ENCODE measurements at places on chromosomes 5 and 9.
A peak's percentile ranks its signal among the peaks of the same experiment; 100 is the strongest.

DNA sequence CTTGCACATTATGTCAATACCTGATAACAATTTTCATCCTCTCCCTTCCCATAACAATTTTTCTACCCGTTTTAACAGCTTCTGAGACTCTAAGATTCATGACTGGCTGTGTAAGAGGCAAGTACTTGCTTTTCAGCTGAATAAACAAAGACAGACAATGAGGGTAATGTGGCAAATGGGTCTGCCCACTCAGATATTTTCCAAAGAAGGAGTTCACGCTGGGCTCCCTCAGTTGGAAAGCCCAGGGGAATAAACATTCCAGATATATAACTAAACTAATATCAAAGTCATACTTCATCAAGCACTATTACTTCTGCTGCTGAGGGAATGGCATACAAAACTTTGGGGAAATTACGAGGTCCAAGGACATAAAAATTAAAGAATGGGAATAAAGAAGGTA lies 24.4 kb downstream of the MEGF9 start:
- no peak for DNase-seq

DNA sequence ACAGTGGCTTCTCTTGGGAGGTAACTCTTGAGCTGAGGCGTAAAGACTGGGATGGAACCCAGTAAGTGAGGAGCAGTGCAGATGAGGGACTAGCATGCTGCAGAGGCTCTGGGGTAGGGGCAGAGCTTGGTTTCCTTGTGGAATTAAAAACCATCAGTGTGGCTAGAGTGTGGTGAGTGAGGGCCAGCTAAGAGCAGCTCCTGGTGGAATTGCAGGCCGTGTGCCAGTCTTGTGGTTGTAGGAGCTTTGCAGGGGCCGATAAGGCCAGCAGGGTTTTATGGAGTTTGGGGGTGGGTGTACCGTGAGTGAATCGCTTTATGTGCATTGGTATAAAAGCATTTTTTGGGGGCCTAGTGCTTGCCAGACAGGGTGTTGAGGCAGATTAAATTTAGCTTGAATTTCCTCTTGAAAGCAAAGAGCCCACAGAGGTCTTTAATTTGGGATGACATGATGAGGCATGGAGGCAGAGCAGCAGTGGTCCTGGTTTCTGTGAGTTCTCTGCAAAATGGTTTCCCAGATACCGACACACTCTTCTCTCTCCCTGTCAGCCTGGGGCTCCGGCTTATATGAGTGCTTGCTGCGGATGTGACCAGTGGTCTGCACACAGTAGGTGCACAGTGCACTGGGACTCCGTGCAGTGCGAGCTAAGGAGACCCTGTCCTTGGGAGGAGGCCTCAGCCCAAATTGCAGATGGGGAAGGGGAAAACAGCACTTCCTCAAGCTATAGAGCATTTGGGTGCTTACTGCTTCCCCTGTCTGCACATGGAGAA lies 176.4 kb upstream of the PITX1 start:
- no peak for DNase-seq

- no peak for DNase-seq
These were observed 16.4 kb downstream of the ADAMTS16 start for GRCh38 chr5:5156471-5157082.

DNA sequence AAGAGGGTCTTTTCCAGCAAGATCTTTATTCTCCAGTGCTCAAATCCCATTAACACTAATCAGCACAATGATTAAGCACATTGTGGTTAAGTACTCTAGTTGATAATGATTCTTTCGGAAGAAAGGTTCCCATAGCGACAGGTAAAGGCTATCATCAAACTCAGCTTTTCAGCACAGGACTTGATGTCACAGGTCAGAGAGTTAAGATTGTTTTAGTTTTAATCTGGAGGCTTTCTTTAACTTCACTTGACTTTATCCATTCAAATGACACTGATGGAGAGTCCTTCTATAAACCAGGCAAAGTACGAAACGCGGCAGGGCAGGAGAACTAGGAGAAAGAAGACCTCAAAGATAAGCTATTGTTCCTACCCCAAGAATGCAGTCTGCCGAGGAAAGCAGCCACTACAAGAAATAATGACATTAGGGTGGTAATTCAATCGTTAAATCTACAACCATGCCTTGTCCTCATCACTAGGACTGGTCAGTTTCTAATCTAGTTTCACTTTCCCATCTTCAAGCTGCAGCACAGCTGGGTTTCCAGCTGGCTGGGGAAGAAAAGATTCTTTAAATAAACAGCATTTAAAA lies 4.6 kb downstream of the NRG2 start:
- DNase-seq, result no peak

DNA sequence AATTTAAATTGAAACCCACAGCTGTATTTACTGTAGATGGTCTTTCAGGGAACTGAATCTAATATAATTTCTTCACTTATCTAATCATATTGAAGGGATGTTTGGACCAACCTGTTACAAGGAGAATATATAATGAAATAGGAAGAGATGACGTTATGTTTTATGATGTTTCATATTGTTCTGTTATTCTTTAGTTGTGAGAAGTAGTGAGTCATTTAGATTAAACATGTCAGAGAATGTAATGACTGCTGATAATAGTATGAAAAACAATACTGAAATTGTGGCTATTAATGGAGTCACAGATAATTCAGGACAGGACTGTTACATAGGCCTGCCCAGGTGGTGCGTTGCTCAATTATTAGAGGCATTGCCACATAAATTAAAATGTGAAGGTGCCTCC lies 1993.4 kb downstream of the EFNA5 start:
- DNase-seq, result no peak

- no peak for DNase-seq
These were observed 20.5 kb downstream of the MVB12B start for GRCh38 chr9:126347093-126347492.

DNA sequence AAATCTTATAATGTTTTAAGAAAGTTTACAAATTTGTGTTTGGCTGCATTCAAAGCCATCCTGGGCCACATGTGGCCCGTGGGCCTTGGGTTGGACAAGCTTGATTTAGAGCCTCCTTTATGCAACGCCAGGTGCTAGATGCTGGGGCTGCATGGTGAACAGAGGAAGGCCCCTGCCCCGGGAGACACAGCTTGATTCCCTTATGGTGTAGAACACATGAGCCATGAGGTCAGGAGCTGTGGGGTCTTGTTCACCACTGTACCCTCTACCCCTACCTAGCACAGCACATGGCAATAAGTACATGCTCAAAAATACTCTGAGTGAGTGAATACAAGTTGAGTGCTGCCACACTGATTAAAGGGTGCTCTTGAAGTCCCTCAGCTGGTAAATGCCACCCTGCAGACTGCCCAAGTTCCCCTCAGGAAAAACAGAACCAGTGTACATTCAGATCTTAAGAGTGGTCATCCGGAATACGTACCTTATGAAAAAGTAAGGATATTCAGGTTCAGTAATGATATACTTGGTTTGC lies 71.9 kb downstream of the ARRDC3 start:
- DNase-seq, result no peak

DNA sequence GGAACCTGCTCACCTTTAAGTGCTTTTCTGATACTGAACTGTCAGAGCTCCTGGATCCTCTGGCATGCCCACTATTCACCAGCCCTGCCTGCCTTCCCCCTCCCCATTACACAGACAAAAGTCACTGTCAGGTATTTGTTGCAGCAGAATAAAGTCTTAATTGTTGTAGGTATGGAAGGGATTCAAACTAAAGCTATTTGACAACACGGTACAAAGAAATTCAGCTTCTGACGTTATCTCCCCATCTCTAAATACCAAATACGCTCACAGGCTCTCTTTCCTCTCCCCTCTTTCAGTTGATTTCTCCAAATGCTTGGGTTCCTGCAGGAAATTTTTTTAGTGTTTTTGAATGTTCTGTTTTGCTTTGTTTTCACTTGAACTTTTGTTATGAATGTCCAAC lies 9.3 kb upstream of the TGFBR1 start:
- DNase-seq, result no peak

DNA sequence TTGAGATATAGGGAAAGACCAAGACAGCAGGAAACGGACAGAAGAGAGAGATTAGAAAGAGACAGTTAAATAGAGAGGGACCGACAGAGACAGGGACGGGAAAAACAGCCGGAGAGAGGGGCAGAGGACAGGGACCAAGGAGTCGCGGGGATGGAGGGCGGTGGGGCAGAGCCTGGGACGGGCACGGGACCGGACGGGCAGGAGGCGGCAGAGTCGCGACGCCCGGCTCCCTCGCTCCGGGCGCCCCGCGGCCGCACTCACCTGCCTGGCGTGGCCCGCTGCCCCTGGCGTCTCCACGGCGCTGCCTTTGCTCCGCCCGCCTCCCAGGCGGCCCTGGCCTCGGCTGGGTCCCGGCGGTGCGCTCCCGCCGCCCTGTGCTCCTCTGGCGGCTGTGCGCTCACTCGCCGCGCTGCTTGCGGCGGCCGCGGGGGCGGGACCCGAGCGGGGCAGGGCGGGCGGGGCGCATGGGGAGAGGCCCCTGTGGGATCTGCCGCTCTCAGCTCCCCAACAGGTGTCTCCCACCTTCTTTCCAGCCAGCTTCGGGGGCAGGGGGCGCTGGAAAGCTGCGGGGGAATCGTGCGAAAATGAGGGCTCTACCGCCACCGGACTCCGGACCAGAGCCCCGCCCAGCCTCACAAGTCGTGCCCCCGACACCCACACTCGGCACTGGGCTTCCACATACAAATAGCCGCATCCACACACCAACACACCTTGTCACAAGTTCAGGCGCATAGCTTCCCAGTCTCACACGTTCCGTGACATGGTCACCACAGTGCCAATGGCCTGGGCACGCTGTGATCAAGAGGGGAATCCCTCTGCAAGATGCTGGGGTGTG lies at the start of gene ARID3C:
ARID3C (minus strand) TSS at position 411 of the 835 bp plus-strand sequence. CDS start 1,052 bp downstream, outside the sequence.
- peak; percentile 31 for DNase-seq

DNA sequence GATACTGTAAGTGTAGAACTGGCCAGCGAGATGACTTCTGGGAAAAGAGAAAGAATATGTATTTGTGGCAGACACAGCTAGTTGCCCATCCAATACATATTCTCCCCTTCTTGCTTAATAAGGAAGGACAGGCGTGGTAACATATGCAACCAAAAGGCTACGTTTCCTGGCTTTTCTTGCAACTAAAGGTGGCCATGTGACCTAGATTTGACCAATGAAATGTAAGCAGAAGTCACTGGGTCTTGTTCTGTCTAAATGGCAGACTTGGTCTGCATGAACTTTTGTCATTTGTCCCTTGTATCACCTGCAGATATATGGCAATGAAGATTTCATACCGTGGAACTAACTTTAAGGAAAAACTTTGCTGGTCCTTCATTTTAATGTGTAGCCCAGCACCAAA lies 183.8 kb downstream of the CDH12 start:
- DNase-seq, result no peak

DNA sequence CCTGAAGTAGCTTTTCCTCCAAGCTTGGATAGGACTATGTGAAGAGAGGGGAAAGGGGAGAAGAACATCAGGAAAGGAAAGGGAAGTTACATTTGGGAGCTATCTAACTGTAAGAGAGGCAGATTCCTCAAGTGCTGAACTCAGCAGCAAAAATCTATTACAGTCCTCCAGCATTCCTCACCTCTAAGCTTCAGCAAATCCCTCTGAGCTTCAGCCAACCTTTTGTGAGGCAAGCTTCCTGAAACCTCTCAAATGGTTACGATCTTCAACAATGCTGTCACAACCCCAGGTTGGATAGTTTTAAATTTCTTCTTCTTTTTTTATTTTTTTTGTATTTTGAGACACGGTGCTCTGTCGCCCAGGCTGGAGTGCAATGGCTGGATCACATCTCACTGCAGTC lies 2.5 kb upstream of the RNF38 start:
- DNase-seq, result no peak

GRCh38 chr5:149210968-149211490 lies 60.6 kb upstream of the AFAP1L1 start:
- no peak for DNase-seq

DNA sequence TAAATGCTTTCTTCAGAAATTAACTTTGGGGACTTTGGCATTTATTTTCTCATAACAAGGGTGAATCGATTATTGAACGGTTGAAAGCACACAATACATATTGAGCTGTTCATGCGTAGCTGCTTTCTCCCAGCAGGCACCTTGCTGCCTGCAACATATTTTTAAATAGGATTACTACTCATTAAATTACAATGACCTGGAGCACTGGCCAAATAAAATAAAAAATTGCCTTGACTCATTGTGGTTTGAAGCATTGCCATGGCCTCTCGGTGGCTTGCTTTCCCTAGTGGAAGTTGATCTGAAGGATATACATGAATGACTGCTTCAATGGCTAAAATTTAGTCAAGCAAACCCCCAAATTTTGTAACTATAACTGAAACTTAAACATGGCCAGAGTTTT lies 181.6 kb upstream of the NUDT12 start:
- DNase-seq, result no peak

GRCh38 chr5:145543968-145544367 lies 291.2 kb downstream of the PRELID2 start:
- no peak for DNase-seq
